ENCODE measurements at places on chromosomes 12 and 14. TPM values are rescaled to one million over a fixed set of nuclear protein-coding genes. Genes with fewer than 3 reads are reported as not detected.

DNA sequence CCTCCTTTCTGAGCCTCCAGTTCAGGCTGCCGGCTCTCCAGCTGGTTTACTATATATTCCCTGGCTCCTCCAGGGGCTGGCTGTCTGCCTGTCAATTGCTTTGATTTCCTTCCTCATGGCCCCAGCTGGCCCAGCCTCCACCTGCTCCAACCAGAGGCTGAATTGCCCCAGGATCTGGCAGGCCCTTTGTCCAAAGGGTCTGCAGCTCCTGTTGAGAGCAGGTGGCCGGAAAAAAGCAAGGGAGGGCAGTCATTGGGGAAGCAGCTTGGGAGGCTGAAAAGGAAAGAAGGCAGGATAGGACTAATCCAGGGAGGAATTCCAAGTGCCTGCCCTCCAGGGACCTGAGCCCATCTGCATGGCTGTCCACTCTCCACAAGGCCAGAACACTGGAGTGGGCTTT, 25.3 kb downstream of the PAH start:
- DNase-seq, result no peak

Gene CDCA4
- 113 TPM for total RNA-seq

DNA sequence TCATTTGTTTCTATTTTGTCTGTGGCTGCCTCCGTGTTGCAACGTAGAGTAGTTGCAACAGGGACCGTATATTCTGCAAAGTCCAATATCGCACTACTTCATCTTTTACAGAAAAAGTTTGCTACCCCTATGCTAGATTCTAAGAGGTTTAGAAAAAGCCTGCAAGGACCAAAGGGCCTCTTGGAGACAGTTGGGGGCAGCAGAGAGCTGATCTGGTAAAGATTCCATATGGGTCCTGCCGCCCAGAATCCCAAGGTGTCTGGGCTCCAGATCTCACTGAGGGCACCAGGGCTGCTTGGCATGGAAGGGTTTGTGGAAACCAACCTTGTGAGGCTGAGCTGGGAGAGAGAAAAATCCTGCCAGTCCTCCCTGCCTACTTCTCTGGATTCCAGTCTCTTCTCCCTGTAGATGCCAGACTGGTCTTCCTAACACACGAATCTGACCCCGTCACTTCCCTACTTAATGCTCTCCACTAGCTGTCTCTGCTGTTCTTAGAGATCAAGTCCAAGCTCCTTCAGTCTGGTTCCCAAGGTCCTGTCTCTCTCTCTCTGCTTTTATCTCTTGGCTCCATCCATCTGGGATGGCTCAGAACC, 74.6 kb downstream of the GLRX5 start:
- peak; percentile 56 for DNase-seq

- DNase-seq, result no peak
Observed at GRCh38 chr12:49675137-49675536, 32.1 kb downstream of the FMNL3 start.

GRCh38 chr12:14611640-14612203, 44.0 kb upstream of the PLBD1 start:
- no peak for DNase-seq

GRCh38 chr12:109860977-109861376, 19.4 kb downstream of the GLTP start:
- DNase-seq, result no peak

DNA sequence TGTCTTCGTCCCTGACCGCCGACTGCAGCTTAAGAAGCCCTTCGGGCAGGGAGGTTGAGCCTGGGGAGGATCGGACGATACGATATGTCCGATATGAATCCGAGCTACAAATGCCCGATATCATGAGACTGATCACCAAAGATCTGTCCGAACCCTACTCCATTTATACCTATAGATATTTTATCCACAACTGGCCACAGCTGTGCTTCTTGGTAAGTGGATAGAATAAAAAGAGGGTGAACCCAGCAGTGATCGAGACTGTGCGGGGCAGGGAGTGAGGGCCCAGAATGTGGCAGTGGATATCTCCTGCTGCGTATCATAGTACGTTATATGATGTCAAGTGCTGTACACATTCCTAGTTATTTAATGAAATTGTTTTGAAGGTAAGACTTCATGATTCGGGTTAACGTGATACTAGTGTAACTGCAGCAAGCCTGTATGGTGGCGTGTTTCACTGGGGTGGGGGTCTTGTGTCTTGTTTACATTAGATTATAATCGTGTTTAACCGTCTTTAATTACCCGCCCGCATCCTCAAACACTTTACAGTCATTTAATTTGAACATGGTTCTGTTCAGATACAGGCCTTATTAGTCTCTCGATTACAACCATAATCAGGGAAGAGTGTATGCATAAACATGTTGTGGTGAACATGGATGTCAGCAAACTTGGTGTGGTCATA, 1.3 kb downstream of the NAA30 start:
- DNase-seq, result peak; percentile 53

Gene SEL1L
- 46.9 TPM for total RNA-seq

GRCh38 chr12:57940052-57940914, 1.1 kb upstream of the ATP23 start:
- DNase-seq, result no peak

DNA sequence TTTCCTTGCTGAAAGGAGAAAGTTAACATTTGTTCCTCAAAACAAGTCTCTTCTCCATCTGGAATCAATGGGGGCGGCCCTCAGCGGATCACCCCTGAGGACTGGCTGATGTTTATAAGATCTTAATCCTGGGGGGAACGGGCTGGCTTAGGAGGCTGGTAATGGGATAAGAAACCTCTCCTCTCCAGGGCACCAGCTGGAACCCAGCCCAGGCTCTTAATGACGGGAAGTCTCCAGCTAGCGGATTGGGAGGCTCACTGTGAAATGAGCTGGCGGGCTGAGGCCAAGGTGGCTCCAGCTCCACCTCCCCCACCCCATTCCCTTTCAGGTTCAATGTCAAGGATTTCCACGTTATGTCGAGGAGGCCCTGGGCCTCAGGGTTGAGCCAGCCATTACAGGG, 1133.0 kb downstream of the VRK1 start:
- no peak for DNase-seq

GRCh38 chr12:11607313-11608081, 42.0 kb upstream of the ETV6 start:
- no peak for DNase-seq

GRCh38 chr14:71783786-71784185, 148.4 kb upstream of the RGS6 start:
- DNase-seq, result peak; percentile 12

DNA sequence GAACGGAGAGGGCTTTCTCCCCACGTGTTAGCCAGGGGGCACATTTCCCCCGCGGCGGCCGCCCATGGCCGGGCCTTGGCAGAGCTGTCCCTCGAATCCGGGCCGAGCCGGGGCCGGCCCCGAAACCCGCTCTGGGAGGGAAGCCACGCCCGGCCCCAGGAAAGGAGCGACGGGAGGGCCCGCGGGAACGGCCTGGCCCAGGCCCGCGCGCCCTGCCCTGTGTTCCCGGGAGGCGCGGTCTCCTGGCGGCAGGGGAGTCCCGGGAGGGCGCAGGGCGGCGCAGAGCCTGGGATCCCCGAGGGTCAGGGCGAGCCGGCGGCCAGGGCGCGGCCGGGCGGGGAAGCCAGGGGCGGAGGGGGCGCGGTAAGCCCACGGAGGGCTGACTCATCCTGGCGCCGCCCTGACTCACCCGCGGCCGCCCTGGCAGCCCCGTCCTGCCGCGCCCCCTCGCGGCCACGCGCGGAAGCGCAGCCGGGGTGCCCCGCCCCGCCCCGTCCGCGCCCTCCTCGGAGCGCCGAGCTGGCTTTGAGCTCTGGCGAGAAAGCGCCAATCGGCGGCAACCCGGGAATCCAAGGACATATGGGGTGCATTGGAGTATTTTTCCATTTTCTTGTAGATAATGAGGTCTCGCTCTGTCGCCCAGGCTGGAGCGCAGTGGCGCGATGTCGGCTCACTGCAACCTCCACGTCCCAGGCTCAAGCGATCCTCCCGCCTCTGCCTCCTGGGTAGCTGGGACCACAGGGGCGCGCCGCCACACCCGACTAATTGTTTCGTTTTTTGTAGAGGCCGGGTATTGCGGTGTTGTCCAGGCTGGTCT, 31.8 kb upstream of the PLEKHG6 start:
- DNase-seq, result peak; percentile 88

DNA sequence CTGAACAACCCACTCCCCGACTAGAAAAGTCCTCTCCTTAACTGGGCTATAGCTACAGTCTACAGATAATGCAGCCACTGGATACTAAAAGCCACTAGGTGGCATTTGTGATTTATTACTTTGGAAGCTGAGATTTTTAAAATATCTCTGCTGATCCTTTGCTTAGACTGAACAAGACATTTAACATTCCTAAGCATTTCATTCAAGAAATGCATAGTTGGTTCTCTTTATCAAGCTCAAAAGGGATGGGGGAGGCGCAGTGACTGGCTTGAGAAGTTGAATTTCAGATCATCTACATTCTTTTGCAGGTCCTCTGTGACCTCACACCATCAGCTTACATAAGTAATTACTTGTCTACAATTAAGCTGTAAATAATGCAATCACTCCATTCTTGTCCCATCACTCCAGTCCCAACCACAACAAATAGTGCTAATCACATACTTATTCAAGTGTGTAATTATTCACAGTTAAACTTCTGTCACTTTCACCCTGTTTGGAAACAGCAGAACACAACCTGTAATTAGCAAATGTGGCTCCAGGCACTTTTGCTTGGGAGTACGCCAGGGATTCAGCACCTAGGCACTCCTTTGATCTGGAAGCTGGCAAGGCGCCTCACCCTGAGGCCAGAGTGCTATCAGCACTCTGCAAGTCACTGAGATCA, 203.6 kb downstream of the NOVA1 start:
- peak; percentile 59 for DNase-seq

Gene BDKRB1
- total RNA-seq, result 0.69 TPM

DNA sequence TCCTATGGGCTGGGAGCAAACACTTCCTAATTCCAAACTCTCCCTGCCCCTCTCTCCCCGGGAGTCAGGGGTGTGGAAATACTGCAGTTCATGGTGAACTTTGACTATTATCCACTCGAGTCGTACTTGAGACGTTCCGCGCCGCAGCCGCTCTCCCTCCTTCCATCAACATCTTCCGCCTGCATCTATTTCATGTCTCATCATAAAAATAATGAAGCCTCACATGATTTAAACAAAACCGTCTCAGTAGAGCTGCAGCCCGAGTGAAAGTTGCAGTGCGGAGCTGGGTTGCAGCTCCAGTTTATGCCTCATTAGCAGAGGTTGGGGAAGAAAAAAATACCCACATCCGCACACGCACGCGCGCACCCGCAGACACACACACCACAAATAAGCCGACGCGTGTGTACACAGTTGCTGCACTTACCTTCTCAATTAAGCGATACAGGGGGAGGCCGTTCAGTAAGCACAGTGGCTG, 283 bp downstream of the LMO3 start:
- peak; percentile 12 for DNase-seq

DNA sequence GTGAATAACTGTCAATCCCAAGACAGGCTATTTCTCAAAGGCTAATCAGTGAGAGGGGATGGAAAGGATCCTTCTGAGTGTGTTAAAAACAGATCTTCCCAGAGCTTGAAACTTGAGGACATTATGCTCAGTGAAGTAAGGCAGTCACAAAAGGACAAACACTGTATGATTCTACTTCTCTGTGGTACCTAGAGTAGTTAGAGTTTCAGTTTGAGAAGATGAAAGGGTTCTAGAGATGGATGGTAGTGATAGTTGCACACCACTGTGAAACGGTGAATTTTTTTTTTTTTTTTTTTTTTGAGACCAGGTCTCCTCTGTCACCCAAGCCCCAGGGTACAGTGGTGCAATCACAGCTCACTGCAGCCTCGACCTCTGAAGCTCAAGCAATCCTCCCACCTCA, 133.8 kb downstream of the SAMD4A start:
- no peak for DNase-seq

DNA sequence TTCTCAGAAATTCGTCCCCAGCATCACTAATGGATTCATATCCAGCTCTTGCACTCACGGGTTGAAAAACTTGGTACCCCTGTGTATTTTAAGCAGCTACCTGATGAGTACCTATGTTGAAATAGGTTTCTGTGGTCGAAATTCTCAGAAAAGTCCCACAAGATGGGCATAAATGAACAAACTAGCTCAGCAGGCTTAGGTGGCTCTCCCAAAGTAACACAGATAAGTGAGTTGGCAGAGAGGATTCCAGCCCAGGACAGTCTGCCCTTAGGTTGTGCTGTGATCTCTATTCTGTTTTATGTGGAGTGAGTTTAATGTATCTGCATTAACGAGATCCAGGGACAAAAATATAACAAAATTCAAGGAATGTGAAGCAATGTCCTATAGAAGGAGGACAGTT, 92.3 kb downstream of the RGS6 start:
- DNase-seq, result no peak

DNA sequence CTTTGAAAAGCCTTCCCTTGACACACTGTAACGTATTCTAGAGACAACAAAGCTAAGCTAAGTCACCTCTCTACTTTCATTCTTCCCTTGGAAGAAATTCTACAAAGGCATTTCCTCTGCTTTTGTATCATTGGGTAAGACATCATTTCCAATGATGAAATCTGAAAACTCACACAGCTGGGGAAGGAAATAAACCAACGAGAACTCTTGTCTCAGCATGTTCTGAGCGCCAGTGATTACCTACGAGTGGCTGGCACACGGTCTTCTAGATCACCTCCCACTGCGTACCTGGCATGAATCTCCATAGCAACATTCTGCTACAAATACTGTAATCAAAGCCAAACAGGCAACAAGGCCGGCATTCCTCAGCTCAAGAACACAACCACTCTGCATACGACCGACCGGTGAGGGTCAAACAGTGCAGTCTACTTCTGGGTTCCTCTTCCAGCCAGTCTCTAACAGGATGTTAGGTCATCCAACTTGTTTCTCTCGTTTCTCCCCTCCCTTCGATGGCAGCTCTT, 7.6 kb downstream of the VPS37B start:
- DNase-seq, result peak; percentile 90

Gene AACS
- 31.9 TPM for total RNA-seq

DNA sequence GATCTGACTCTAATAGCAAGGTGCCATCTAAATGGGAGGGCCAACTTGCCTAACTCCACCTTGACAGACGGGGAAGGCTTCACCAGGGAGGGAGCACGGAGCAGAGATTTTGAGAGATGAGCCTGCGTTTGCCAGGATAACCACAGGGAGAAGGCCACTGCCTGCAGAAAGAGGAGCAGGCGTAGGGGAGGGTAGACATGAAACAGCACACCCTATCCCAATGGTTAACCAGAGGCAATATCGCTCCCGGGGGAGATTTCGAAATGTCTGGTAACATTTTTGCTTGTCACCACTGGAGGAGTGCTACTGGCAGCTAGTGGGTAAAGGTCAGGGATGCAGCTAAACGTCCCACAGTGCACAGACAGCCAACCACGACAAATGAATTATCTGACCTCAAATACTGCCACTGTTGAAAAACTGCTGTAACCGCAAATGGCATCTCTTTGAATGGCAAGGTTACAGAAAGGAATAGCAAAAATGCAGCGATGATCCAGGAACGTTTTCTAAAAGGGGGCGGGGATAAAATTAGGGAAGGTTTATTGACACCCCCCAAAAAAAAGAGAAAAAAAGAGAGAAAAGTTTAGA, 126.0 kb upstream of the ATF7IP start:
- peak; percentile 63 for DNase-seq

- peak; percentile 80 for DNase-seq
Observed at GRCh38 chr14:92945959-92946846, 23.3 kb downstream of the CHGA start.

DNA sequence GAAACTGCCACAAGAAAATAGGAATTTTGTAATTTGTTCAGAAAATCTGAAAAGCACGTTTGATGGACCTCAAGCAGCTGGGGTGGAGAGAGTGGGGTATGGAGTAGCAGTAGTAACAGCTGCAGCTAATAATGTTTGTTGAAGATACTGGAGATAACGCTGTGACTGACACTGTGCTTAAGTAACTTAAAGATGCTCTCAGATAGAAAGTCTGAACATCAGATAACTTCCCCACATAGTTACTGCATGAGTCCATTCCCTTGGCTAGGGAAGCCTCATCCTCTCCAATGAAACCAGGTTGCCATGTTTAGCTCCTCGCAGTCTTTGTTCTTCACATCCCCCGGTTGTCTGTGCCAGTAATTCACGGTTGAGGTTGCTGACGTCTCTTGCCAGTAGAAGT, 24.9 kb downstream of the RMST start:
- DNase-seq, result no peak
